ENCODE measurements at places on chromosomes 5 and 9.

DNA sequence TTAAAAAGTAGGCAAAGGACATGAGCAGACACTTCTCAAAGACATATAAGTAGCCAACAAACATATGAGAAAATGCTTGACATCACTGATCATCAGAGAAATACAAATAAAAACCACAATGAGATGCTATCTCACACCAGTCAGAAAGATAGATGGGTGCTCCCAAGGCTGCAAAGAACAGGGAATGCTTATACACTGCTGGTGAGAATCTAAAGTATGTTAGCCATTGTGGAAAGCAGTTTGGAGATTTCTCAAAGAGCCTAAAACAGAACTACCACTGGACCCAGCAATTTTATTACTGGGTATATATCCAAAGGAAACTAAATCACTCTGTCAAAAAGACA lies 154.2 kb downstream of the NDUFS4 start:
- DNase-seq = no peak

GRCh38 chr5:15097552-15097951 lies 226.0 kb upstream of the ANKH start:
- DNase-seq = no peak

GRCh38 chr5:137305971-137306602 lies 193.0 kb downstream of the SPOCK1 start:
- no peak for DNase-seq

DNA sequence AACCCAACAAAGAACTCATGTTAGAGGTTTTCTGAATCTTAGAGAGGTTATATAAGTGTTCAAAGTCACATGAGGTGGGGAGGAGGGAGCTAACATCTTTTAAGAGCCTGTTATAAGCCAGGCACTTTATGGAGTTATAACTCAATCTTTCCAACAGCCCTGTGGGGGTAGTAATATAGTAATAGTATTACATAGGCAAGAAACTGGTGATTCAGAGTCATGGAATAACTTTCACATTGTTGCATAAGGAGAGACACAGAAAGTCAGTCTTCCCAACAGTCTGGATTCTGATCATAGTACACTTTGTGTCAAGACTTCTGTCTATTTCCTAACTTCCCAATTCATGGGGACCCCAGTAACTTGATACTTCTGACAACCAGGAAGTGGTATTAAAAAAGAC lies 89.2 kb downstream of the ACER2 start:
- DNase-seq = no peak

GRCh38 chr9:13078164-13078563 lies 201.3 kb downstream of the MPDZ start:
- no peak for DNase-seq

DNA sequence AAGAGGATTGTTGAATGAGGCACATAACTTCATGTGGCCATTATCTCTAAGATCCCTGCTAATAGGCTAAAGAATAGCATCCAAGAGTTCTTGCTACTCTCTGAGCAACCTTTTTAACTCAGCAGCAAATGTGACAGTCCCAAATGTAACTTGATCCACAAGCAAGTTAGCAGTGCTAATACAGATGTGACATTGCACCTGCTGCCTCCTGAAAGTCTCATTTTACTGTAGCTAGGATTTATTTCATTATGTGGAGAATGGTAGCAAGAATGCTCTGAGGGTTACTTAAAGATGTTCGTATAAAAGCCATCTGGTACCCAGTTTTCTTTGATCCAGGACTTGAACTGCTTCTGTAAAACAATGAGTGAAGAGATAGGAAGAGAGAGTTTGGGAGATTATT lies 45.8 kb downstream of the CDH10 start:
- DNase-seq = peak; percentile 22

GRCh38 chr9:72788966-72789735 lies 163.7 kb downstream of the ALDH1A1 start:
- no peak for DNase-seq

DNA sequence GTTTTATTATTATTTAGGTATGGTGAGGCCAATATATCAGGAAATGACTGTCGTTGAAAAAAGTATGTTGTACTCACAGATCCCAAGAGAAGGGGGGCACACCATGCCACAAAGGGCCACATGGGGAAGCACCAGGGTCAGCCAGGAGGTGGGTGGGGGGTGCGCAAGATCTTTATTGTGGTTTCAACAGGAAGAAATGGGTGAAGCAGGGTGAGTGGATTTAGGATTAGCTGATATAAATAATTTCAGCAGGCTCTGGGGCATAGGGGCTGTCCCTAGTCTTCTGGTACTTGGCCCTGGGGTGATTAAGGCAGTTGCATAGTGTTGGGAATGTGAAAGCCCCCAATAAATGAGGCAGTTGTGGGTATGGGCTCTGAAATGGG lies 8.6 kb downstream of the PDCD1LG2 start:
- no peak for DNase-seq

- DNase-seq = no peak
Measured at GRCh38 chr5:118679264-118679940, 308.9 kb downstream of the DTWD2 start.

- no peak for DNase-seq
Measured at GRCh38 chr9:84823421-84824271, 154.1 kb downstream of the NTRK2 start.

DNA sequence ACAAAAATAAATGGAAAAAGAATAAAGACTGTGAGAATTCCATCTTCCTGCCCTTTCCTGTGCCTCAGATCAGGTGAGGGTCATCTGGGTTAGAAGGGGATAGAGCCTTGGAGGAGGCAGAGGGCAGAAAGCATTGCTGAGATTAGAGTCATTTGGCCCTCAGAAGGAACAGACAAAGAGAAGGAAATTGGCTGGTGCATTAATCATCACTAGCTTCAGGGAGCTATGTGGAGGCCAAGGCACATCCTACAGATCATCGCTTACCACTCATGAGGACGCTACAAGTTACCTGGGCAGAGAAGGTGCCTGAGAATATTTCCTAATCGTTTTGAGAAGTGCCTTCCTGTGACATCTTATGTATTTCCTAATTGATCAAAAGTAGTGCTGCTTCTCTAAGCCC lies 74.5 kb downstream of the C7 start:
- DNase-seq = no peak

GRCh38 chr9:37574241-37574721 lies 1.9 kb downstream of the FBXO10 start:
- peak; percentile 48 for DNase-seq

DNA sequence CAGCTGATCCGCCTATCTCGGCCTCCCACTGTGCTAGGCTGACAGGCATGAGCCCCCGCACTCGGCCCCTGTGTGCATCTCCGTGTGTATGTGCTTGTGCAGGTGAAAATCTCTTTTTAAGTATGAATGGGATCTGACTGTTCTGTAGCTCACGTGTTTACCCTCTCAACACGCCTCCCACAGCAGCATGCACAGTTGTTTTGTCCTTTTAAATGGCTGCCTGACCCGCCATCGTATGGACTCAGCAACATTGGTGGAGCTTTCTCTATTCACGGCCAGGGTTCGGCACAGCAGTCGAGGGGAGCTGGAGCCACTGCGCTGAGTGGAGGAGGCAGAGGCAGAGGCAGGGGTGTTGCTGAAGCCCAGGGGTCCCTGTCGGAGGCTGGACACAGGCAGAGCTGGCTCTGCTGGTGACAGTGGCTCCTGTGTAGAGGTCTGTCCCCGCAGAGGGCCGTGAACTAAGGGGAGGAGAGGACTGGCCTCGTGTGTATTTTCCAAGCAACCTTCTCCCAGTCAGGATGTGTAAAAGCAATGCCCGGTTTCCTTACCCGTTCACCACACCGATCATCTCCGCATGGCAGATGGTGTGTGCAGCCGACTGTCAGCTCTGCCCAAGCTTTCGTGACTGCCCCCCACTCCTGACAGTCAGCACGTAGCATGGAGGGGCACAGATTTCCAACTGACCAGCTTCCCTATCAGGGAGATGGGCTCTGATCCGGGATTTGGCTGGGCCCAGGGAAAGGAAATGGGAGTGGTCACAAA lies 37.3 kb downstream of the MRPL36 start:
- no peak for DNase-seq

- DNase-seq = no peak
Measured at GRCh38 chr5:146344155-146345118, 5.8 kb downstream of the POU4F3 start.

GRCh38 chr5:10831419-10831818 lies 70.4 kb upstream of the DAP start:
- no peak for DNase-seq

DNA sequence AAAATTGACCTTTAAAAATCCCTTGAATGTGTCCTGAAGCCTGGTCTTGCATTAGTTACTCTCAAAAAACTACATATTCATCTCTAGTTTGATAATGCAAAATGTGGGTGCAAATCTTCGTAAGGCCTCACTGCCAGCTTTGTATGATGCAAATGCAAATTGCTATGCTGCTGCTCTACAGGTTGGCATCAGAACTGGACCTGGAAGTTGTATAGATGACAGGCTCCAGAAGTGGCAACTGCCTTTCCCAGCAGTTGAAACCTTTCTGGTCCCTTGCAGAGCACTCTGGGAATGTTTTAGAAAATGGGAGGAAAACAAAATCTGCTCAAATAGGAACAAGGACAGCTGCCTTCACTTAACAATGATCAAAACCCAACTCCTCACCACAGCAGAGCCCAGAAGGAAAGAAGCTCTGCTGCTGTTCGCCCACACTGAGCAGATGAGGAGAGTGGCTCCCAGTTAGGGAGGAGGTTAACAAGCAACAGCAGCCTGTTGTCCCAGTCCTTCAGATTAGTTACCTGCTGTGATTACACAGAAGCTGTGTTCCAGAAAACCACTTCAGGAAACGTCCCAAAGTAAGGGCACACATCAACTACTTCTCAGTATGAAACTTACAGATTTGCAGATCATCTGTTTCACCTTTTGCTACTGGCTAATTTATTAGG lies 93.5 kb downstream of the PLPP1 start:
- DNase-seq = no peak

DNA sequence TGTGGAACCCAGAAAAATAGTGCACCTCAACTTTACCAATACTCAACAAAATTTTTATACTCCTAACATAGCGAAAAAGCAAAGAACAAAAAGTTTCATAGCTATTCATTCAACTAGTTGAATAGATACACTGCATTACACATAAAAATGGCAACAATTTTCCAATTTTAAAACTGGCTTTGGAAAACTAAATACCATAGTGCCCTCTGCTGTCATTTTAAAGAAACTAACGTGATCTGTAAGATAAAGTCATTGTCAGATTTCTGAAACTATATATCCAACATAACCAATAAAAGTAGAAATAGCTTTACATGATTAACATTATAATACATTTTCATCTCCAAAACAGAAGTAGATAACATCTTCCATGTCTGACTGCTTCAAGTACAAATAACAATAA lies 31.6 kb downstream of the DTWD2 start:
- no peak for DNase-seq

GRCh38 chr9:79817438-79818004 lies 245.8 kb downstream of the TLE4 start:
- DNase-seq = peak; percentile 39

DNA sequence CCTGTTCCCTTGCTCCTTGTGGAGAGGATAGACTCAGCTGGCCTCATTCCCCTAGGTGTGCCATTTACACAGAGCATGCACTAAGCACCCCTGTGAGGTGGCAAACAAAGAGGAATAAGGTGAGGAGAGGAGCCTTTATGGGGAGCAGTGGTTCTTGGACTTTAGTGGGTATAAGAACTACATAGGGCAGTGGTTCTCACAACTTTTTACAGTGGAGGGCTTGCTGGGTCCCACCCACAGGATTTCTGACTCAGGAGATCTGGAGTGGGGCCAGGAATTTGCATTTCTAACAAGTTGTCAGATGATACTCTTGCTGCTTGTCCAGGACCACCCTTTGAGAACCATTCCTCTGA lies 42.0 kb downstream of the CSF1R start:
- no peak for DNase-seq

- no peak for DNase-seq
Measured at GRCh38 chr5:72149742-72150141, 42.5 kb downstream of the MAP1B start.

- no peak for DNase-seq
Measured at GRCh38 chr9:70874451-70874850, 247.0 kb downstream of the TRPM3 start.

- no peak for DNase-seq
Measured at GRCh38 chr5:112308608-112309007, 110.5 kb downstream of the EPB41L4A start.

DNA sequence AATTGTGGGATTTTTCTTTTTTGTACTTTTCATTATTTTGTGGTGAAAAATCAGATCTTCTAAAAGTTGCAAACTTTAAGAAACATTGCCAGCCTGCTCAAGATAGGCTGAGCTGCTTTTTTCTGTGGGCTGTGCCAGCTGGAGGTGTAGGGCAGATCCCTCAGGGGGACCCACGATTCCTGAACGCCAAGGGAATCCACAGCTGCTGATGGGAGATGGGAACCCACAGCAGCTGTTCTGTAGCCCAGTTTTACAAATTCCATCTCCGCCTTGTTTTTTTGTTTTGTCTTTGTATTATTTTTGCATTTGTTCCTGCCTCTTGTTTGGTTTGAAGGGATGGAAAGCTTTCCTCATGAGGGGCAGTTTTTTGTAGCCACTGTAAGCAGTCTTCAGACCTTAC lies 91.0 kb downstream of the WWC1 start:
- no peak for DNase-seq

GRCh38 chr5:78056901-78057514 lies 237.5 kb downstream of the AP3B1 start:
- DNase-seq = no peak

GRCh38 chr9:89792189-89793123 lies 187.6 kb downstream of the GADD45G start:
- DNase-seq = no peak

- DNase-seq = no peak
Measured at GRCh38 chr5:131224387-131225201, 39.3 kb upstream of the CDC42SE2 start.

GRCh38 chr9:88060746-88061145 lies 77.5 kb downstream of the SPATA31C2 start:
- DNase-seq = no peak

GRCh38 chr5:72509401-72509800 lies 2.2 kb upstream of the ZNF366 start:
- no peak for DNase-seq

DNA sequence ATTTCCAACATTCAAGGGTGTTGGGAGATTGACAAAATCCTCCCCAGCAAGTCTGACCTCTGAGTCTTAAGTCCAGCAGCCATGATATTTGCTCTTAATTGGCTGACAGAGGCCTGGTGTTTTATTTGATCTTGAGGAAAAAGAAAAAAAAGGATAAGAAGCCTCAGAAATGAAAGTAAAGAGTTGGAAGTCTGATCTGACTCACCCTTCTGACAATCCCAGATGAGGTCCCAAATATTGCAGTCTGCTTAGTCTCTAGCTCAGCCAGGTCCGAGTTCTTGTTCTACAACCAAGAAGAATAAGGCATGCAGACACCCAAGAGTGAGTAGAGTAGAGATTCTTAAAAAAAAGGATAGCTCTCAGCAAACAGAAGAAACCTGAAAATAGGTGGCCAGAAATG lies 632.5 kb upstream of the ST8SIA4 start:
- no peak for DNase-seq
